Iris pigment epithelial cell (primary cell): ENCODE measurements at places on chromosomes 5 and 9.

- peak; percentile 88 for DNase-seq
These were observed 55.9 kb downstream of the TMC1 start for GRCh38 chr9:72577212-72577753.

- no peak for DNase-seq
These were observed 20.3 kb downstream of the ANXA6 start for GRCh38 chr5:151137067-151137825.

DNA sequence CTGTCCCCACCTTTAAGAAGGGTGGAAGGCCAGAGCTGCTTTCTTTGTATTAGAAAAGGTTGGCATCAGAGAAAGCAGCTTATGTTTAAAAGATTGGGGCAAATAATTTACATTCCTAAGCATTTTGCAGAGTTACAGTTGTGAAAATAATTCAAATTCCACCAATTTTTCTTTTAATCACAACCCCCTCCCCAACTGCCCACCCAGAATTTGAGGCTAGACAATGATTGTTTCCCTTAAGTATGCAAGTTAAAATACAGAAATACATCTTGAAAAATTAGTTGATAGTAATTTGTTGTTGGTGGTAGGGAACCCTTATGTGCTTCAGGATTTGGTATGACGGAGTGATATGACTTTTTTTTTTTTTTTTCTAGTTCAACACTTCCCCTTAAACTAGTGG is 133.0 kb downstream of the ZSWIM6 start:
- no peak for DNase-seq

DNA sequence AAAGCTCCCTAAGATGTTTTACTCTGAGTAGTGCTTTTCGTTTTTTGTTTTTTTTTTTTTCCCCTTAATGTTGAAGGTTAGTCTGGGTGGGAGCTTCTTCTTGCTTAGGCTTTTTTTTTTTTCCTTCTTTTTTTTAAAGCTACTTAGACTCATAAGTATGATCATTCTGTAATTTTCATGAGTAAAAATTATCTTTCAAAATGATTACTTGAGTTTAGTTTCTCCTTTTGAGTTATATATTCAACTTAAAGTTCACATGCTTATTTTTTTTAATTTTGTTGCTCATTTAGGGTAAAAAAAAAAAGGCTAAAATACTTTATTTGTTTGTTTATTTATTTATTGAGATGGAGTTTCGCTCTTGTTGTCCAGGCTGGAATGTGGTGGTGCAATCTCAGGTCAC is 2.9 kb downstream of the RBM27 start:
- DNase-seq, result no peak
